ENCODE measurements at places on chromosomes 16 and 17. TPM values are rescaled to one million over a fixed set of nuclear protein-coding genes. Genes with fewer than 3 reads are reported as not detected.
A peak's percentile ranks its signal among the peaks of the same experiment; 100 is the strongest.

TNK1 gene
- 5.5 TPM for total RNA-seq

MFAP4 gene
- 0.82 TPM for total RNA-seq

DNA sequence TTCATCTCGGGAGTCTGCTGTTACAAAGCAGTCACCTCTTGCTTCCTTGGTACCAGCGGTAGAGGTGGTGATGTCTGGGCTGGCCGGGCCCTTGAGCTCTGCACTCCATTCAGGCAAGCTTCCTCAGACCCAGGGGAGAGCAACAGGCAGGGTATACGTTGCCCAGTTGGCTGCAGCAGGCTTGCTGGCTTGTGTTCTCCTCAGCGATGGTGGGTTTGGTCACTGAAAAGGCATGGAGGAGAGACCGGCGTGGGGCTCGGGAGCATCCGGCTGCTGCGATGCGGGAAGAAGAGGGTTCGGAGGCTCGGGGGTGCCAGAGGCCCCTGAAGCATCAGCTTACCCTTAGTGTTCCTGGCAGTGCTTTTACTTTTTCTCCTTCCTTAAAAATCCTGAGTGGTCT, 25.8 kb downstream of the SAP30BP start:
- DNase-seq, result no peak

GAS7 gene
- 1.3 TPM for total RNA-seq

DNA sequence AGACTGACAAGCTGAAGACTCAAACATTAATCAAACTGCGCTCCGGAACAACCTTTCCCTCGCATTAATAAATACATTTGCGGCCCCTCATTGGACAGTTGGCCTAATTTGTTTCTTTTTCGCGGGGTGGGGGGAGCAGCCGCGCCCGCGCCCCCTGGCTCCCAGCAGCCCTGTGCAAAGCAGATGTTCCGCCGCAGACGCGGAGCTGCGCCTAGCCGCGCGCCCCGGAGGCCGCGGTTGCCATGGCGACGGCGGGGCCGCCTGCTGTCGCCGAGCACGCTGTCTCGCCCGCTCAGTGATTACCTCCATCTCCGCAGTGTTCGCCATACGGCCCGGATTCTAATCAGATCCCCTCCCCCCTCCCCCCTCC, 25.5 kb downstream of the COPZ2 start:
- DNase-seq, result peak; percentile 74

WNT3 gene
- total RNA-seq, result 0.14 TPM

PTX4 gene
- not detected for total RNA-seq

- DNase-seq, result no peak
Observed at GRCh38 chr17:81520021-81520901, 7.7 kb upstream of the ACTG1 start.

NEUROD2 gene
- total RNA-seq, result not detected

NPIPA5 gene
- total RNA-seq, result 9.1 TPM

DNA sequence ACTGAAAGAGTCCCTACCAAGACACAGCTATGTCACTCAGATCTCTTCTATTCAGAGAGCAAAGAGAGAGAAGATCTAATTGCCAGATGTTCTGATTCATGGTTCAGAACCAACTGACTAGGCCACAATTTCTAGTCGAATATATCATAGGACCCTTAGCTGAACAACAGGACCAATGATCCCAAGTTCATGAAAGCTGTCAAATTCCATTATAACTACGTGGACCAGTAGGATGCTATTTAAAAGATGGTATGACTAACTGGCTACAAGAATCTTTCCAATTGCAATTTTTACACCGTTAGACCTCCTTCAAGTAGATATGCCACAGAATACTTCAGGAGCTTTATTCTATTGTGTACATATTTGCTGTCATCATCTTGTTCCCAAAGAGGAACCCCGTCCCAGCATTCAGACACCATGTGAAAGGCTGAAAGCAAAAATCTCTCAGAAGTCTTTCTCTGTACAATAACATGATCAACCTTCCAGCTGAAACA, 26.0 kb downstream of the DCUN1D3 start:
- no peak for DNase-seq

DNA sequence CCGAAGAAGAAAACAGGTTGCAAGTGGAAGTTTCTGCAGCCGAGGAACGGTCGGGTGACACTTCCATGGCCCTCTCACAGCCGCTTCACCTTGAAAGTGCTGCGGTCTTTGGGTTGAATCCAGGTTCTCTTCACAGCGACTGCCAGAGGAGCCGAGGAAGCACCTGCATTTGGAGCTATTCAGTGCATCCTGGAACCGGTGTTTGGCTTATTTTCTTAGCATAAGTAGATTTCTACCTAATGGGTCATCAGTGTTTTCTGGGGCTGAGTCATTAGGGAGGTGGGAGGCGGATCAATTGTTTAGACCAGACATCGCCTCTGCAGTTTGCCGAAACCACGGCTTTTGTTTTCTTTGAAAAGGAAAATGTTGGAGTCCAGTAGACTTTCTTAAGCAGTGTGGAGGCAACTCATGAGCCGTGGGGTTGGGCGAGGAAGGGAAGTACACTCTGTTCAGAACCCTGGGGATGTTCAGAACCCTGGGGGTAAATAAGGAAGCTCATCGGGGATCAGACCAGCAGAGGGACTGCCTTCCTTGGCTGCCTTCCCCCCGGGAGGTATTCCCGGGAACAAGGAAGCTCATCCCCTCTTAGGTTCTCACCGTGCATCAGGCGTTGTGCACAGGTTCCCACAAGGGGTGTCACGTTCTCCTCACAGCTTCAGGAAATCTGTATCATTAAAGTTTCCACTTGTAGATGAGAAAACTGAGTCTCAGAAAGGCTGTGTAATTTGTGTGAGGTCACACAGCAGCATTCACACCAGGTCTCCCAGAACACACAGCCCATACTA, 361.5 kb downstream of the SNX29 start:
- DNase-seq, result no peak

- no peak for DNase-seq
Observed at GRCh38 chr17:57634713-57635465, 110.2 kb downstream of the CCDC182 start.

DNA sequence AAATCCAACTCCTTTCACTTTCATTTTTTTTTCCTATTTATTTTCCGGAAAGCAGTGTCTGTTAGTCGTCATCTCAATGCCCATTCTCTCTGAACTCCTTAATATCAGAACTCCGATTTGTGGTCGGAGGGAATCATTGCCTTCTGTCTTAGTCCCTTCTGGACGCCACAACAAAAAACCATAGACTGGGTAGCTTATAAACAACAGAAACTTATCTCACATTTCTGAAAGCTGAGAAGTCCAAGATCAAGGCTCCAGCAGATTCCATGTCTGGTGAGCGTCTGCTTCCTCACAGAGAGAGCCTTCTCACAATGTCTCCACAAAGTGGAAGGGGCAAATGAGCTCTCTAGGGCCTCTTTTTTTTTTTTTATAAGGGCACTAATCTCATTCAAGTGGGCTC, 296.6 kb upstream of the CDH11 start:
- no peak for DNase-seq

- DNase-seq, result no peak
Observed at GRCh38 chr17:61393550-61393903, 6.1 kb upstream of the TBX2 start.

GRCh38 chr16:73069581-73070262, 21.8 kb upstream of the ZFHX3 start:
- no peak for DNase-seq

DNA sequence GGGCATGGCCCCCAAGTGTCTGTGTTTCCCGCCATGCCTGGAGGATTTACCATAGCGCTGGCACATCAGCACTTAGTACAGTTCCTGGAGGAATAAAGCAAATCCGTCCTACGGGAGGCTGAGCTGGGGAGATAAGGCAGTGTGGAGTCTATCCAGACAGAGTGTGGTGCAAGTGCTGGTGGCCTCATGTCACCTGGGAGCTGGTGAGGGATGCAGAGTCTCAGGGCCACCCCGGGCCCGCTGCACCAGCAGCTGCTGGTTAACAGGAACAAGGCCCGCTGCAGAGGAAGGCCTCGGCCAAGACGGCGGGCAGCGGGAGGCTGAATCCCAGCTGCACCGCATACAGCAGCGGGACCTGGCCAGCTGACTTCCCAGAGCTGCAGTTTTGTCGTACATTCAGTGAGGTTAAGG, 57.3 kb upstream of the CDC42EP4 start:
- no peak for DNase-seq

DNA sequence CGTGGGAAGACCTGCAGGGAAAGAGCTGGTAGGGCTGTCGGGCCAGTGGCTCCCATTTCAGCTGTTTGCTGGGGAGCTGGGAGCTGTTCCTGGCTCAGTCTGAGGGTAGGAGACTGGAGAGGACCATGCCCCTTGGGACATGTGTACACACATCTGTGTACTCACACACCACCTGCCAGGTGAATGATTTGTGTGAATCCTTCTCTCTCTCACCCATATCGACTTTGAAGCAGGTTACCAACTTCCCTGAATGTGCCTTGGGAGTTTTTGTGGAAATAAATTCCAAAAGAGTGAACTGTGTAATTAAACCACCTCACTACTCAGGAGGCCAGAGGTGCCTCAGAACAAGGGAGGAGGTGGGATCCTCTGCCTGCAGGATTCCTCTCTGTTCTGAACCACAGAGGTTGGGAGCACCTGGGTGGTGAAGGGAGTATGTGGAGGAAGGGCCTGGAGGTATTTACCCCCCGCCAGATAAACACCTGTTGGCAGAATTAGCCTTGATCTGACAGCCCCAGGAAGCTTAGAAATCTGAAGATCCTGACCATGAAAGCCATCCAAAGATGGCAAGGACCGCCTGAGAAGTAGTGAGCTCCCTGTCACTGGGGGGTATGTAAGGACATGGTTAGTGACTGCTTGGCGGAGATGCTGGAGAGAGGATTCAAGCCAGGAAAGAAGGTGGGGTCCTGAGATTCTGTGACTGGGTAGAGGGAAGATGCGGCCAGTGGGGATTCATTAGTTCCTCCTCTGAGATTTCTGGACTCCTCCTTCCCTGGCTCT, 3.3 kb downstream of the ABCC3 start:
- no peak for DNase-seq

CD300LB gene
- total RNA-seq, result not detected
